ENCODE measurements at places on chromosomes 3 and 15.

GRCh38 chr15:76310475-76311099 is 682 bp downstream of the ETFA start:
- no peak for DNase-seq

DNA sequence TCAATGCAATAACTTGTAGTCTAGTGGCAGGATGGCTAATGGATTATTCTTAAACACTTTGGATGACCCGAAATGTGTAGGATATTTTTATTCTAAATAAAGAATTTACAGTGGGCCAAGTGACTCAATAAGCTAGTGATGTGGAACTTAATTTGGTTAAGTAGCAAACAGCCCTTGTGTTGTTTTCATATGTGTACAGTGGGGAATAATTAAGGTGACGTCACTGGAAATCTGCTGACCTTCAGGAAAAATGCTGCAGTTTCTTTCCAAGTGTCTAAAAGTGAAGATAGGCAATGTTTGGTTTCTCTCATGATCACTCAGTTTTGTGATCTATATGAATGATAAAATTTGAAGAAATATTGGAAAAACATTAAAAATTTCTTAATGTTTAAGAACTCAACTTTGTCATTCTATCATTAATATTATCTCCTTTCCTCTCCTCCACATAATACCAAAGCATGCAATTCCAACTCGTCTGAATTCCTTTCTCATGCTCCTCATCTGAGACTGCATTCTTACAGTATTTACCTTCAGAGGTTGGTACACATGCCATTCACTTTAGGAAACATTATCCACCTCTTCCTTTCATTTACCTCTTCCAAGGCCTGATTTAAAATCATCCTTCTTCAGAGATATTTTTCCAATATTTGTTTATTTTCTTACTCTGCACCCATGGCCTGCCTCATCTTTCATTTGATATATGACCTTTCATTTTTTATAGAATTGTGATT is 414.6 kb upstream of the ARPP21 start:
- DNase-seq: no peak

- DNase-seq: no peak
Observed at GRCh38 chr15:69597061-69597592, 144.5 kb downstream of the RPLP1 start.

GRCh38 chr15:36782681-36783080 is 203.3 kb downstream of the CDIN1 start:
- no peak for DNase-seq

DNA sequence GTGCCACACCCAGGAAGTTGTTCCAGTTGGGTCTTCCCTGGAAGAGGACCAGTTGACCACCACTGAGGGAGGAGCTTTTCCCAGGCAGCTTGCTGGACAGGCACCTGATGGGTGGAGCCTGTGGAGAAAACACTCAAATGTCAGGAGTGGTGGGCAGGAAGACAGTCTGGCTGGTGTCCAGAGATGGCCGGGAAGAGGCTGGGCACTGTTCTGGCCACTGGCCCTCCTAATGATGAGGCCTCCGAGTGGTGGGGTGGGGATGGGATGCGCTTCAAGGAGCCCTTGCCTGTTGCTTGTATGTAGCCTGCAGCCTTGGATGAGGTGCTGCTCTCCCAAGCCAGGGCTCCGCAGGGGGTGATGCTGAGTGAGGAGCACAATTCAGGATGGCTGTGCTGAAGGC is 12.3 kb downstream of the PLEKHO2 start:
- no peak for DNase-seq

DNA sequence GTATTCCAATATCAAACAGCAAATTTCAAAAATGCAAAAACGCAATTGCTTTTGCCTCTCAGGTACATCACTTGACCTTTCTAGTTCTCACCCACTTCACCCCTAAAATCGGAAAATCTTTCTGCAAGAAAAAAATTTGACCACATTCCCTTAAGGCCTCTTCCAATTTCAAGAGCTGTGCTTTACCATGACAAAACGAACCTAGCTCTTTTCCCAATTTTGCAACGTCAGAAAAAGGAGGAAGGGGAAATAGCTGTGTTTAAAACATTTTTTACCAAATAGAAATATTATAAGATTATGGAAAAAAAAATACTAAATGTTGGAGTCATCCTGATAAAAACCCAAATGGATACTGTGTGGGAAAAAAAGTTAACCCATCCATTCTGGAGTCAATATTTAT is 1.1 kb upstream of the NR2C2 start:
- no peak for DNase-seq

DNA sequence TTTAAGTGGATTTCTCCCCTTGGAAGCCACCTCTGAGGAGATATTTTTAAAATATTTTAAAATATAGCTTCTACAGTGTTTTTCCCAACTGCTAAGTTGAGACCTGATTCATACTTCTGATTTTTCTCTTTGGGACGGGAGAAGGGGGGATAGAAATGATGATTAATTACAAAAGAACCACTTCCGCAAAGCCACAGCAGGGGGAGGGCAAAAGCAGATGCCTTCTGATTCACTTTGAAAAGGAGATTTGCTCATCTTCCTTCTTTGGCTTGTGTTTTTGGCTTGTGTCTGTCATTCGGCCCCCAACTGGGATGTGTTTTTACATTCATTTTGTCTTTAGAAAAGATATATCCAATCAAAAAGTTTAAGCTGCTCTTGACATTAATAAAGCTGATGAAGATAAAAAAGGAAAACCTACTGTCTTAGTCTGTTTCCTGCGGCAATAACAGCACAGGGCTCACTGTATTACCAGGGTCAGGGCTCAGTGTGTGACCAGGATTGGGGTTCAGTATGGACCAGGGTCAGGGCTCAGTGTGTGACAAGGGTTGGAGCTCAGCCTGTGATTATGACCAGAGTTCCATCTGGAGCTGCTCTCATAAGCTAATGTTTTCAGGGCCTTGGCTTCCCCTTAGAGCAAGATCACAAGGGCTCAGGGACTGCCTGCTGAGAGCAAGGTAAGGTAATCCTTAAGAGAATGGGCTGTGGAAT is 223.2 kb downstream of the MTHFS start:
- no peak for DNase-seq

GRCh38 chr3:14138878-14139655 is 14.2 kb downstream of the TMEM43 start:
- DNase-seq: no peak

GRCh38 chr3:61110576-61110975 is 140.7 kb downstream of the FHIT start:
- DNase-seq: no peak

- no peak for DNase-seq
Observed at GRCh38 chr3:127597020-127597771, 1.0 kb upstream of the MCM2 start.

Measured in activated CD4-positive, CD25-positive, alpha-beta regulatory T cell (primary cell).